ENCODE measurements at places on chromosomes 3 and 15.
A peak's percentile ranks its signal among the peaks of the same experiment; 100 is the strongest.

GRCh38 chr15:39347453-39347852 lies 233.4 kb upstream of the THBS1 start:
- DNase-seq = no peak

GRCh38 chr3:146557745-146558144 lies 13.3 kb upstream of the PLSCR1 start:
- DNase-seq = peak; percentile 41

DNA sequence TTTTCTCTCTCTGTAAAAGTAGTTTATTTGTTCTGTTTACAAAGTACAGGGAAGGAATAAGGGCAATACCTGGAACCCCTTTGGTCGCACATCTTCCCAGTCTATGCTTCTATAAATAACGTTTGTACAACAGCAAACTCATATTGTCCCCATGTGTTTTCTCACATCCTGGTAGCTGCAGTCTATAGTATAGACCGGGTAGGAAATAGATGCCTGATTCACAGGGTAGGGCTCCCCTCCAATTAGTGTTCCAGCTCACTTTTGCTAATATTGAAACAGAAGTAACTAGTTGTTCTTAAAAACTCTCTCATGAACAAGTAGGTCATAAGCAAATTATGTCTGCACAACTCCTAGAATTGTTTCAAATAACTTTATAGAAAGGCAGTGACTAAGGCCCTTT lies 17.7 kb downstream of the ATG7 start:
- peak; percentile 33 for DNase-seq

- DNase-seq = no peak
These were observed 246.2 kb downstream of the FAM43A start for GRCh38 chr3:194931865-194932264.

GRCh38 chr3:163766112-163766511 lies 1312.2 kb downstream of the SI start:
- DNase-seq = no peak

DNA sequence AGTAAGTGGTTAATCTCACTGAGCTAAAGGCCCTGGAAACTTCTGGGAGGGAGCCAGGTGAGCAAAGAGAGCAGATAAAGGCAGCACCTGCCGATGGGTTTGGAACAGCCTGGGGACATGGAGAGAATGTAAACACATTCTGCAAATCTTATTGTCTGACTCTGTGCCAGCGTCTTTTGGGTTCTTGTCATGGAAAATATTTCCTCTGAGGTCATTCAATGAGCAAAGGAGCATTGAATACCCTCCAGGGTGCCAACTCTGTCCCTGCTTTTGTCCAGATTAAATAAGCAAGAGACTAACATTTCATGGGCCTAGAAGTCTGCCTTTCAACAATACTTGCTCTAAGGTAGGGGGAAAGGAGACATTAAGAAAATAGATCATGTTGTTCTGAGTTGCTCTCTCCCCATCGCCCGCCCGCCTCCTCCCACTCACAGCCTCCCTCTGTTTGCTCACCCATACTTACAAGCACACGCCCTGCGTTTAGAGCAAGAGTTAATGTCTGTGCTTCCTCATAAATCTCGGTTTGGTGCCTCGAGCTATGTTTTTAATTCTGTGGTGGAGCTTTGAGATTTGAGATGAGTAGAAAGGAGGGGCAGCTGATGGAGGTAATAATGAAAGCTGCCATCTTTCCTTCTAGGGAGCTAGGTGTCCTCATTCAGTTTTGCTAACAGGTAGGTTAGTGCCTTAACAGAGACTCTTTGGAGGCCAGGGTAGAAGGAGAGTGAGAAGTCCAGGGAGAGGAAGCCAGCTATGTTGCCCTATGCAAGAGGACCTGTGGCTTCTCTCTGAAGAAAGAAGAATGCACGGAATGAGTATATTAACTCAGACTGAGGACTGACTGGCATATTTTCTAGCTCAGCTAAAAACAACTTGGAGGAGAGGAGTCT lies 132.9 kb downstream of the TPRG1 start:
- no peak for DNase-seq

- DNase-seq = no peak
These were observed 167.1 kb downstream of the OXSM start for GRCh38 chr3:25957026-25957425.

GRCh38 chr3:74314696-74315095 lies 299.8 kb downstream of the CNTN3 start:
- no peak for DNase-seq

GRCh38 chr3:46097691-46098241 lies 70.5 kb upstream of the XCR1 start:
- peak; percentile 88 for DNase-seq

DNA sequence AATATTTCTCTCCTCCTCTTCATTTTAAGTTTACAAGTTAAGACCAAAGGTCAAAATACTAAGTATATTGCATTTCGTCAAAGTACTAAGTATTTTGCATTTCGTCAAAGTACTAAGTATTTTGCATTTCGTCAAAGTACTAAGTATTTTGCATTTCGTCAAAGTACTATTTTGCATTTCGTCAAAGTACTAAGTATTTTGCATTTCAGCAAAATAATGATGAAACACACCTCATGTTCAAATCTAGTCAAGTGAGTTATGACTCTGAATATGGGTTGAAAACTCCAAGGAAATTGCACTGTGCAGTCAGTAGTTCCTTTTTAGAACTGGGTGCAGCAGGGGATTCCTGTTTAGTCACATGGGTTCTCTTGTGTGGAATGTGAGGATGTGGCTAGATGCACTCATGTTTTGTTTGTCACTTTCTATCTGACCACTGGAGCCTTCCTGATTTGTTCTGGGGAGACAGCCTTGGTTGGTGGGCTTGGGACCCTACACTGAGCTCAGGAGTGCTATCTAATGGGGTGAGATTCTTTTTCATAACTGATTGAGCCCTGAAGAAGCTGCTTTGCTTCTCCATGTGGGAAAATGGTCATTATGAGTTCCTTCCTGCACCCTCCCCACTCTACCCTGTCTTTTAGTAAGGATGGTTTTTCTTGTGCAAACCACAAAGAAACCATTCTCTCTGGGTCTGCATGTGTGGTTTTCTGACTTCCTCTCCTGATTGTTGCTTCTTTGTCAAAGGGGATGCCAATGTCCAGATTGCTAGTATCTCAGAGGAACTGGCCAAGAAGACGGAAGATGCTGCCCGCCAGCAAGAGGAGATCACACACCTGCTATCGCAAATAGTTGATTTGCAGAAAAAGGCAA lies 73.4 kb downstream of the CCK start:
- peak; percentile 90 for DNase-seq

GRCh38 chr15:55741833-55742497 lies 987 bp downstream of the PRTG start:
- no peak for DNase-seq

- no peak for DNase-seq
These were observed 146.0 kb upstream of the FRMD4B start for GRCh38 chr3:69531576-69532546.

- no peak for DNase-seq
These were observed 367.6 kb upstream of the PLSCR5 start for GRCh38 chr3:146972726-146973125.

GRCh38 chr3:134618478-134619300 lies 32.1 kb downstream of the KY start:
- DNase-seq = no peak

GRCh38 chr15:71393383-71393782 lies 278.1 kb downstream of the THSD4 start:
- no peak for DNase-seq

DNA sequence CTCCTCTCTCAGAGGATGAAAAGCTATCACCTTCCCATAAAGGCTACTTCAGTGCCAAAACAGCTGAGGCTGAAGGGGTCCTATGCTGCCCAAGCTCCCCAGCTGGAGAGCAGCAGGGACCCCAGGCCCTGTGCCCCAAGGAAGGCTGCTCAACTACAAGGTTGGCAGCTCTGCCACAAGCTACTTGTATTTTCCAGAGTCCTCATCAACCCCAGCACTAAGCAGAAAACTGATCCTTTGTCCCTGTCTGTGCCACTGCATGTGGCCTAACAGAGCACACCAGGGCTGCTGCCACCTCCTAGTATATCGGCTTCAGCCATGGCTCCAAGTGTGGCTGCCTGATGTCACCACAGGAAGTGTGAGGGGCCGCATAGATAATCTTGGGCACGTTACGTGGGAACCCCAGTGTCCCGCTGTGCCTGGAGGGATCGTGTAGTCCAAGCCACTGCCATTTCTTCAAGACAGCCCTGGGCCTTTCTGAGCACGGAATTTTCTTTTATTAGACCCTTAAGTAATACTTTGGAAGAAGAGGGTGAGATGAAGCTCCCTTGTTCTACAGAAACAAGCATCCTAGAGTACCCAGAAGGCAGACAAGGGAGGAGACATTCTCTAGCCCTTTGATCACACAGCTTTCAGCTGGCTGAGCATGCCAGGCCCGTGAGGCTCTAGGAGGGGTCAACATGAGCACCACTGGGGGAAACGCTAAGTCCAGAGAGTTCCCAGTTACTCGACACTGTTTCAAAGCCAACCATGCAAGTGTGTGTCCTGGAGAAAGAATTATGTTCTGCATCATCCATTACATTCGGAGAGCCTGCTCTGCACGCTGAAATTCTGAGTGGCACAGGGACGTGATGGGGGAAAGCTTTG lies 60.7 kb downstream of the CAPN7 start:
- DNase-seq = no peak

DNA sequence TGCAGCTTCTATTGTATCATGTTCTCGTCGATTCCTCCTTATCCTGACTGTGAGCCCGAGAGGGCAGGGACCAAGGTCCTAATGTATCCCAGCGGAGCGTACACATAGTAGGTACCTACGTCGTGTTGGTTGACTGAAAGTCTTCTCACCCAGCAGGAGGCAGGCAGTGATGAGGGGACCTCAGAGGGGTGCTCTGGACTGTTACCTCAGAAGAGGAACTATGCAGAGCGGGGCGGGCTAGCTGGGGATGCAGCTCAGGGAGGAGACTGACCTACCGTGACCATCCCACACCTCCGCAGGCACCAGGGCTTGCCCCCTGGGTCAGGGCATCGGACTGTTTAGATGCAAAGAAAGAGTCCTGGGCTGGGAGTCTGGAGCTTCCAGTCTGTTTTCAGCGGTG lies 11.4 kb downstream of the CHAC1 start:
- no peak for DNase-seq

DNA sequence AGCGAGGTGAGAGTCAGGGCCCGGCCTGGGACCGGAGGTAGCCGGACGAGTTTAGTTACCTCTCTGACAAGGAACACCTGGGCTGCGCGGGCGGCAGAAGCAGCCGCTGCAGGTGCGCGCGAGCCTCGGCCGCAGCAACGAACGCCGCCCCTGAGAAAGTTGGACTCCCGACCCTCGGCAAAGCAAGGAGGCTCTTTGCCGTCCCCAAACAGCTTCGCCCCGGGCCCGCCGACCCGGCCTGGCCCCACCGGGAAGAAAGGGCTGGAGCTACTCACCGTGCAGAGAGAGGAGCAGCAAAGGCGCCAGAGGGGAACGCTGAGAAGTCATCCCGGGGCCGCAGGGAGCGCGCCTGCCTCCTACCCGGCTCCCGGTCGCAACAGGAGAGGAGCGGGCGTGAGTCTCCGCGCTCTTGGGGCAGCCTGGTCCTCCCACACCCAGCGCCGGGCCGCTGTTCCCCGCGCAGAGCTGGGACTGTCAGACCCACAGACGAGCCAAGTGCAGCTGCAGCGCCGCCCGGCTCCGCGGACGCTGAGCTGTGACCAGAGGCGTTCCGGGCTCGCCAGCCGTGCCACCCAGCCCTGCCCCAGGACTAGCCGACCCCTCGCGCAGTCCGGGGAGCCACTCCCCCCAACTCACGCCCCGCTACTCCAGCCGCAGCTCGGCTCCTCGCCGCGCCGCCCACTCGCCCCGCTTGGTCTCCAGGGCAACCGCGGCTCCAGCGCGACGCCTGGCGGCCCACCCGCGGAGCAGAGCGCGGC lies at the start of gene IGSF11:
Gene IGSF11 (minus strand): TSS at position 591 of the 758 bp plus-strand sequence. CDS start 264 bp downstream, at position 327.
- peak; percentile 17 for DNase-seq

- no peak for DNase-seq
These were observed 9.9 kb downstream of the FOXL2 start for GRCh38 chr3:138936741-138937689.

- no peak for DNase-seq
These were observed 34.6 kb upstream of the EPHA6 start for GRCh38 chr3:96779810-96780209.

DNA sequence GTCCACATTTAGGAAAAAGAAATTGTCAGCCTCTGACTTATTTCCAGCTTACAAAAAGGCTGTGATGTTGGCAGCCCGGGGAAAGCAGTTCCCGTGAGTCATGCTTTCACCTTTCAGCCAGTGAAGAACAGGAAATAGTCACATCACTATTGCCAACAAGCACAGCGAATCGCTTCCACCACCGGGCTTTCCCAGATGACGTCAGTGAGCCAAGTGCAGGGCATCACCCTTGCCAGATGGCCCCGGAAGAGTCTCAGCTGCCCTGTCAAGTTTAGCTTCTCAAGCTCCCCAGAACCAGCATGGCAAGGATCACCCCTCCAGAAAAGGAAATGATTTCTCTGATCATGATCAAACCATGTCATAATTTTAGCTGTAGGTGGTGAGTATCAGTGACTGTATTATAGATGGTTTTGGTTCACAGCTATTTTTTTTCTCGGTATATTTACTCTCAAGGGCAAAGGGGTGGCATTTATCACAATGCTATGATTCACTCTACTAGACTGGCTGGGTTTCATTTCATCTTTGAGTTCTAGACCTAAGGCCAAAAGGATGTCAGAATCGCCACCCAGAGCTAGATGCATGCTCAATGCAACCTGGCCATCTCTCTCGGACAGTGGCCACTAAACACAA lies 32.9 kb downstream of the B3GNT5 start:
- peak; percentile 100 for DNase-seq

DNA sequence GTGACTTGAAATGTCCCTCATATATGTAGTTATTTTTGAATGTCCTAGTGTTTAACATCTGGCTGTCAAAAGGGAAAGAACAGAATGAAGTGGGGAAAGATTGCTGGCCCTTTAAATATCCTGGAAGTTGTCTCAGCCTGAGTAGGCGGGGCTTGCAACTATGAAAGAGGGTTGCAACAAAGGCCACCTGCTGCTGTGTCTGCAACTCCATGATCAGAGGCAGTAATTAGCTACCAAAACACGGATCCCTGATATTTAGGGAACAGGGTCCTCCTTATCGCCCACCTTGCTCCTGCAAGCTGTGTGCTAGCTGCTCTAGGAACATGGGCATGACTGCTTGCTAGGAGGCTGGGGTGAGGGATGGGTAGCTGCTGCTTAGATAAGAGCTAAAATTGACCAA lies 100.2 kb upstream of the CFAP20DC start:
- no peak for DNase-seq

GRCh38 chr15:70299931-70300869 lies 202.5 kb upstream of the TLE3 start:
- DNase-seq = no peak

DNA sequence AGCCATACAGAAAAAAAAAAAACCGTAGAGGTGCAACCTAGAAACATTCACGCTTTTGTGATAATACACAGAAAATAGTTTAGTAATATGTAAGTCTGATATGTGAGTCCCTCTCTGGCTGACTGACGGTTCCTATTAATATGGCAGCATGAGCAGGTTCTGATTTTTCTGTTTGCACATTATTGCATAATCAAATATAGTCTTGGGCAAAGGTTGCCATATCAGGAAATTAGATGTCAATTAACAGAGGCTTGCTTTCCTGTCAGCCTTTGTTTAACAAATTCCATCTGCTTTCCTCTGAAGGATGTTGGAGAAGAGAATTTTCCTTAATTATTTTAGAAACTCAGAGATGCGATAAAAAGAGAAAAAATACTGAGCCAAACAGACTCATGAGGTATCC lies 14.8 kb downstream of the GABRB3 start:
- no peak for DNase-seq

- no peak for DNase-seq
These were observed 110.3 kb upstream of the TMEM108 start for GRCh38 chr3:132927896-132928295.

- peak; percentile 94 for DNase-seq
These were observed 13.1 kb upstream of the USP3 start for GRCh38 chr15:63491116-63491827.

GRCh38 chr3:81516042-81516441 lies 245.4 kb downstream of the GBE1 start:
- no peak for DNase-seq

All from inflammatory macrophage treated with lipopolysaccharide for 4 hours (primary cell).